ENCODE measurements at places on chromosomes 5 and 9. TPM values are rescaled to one million over a fixed set of nuclear protein-coding genes. Genes with fewer than 3 reads are reported as not detected.

DNA sequence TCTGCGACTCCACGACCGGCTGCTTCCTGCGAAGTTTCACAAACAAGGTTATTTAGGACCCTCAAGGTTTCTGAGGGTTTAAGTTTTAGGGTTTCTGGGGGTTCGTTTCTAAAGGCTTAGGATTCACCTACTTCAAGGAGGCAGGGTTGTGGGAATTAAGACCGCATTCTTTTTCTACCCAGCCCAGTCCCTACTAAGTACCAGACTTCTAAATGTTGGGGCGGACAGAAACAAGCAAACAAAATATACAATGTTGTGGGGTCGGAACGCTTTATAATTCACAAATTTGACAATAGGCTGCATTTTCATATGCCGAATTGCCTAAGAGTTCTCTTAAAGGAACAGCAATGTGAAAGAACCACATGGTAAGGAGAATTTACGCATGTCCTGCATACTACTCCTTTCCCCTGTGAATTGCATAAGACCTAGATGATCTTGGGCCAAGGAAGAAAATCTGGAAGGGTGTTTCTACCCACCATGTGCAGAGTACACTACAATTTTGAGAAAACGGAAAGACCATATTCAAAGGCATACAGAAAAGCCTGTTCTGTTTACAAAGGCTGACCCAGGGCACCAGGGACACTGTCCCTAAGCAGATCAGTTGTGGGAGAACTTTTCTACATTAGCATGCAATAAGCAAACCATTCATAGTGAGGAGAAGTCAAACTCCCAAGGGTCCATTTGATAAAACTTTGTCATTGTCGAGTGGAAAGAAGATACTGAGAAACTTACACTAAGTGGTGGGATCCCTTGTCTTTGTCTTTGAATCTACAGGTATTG lies 457.3 kb downstream of the RAB3C start:
- no peak for DNase-seq

- DNase-seq, result no peak
Observed at GRCh38 chr5:109028608-109029299, 281.1 kb downstream of the FER start.

DNA sequence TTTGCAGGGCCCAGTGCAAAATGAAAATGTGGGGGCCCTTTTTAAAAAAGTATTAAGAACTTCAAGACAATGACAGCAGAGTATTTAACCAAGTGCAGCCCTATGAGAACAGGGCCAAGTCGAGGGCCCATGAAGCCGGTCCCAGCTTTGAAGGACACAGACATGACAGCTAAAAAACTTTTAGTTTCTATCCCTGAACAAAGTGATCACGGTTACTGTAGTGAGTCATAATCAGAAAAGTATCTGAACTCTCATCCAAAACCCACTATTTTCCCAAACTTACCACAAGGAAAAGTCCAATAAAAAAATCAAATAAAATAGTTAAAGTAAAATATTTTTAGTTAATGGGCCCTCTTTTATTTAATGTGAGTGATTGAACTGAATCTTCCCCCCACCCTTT lies 126.0 kb downstream of the MEF2C start:
- no peak for DNase-seq

DNA sequence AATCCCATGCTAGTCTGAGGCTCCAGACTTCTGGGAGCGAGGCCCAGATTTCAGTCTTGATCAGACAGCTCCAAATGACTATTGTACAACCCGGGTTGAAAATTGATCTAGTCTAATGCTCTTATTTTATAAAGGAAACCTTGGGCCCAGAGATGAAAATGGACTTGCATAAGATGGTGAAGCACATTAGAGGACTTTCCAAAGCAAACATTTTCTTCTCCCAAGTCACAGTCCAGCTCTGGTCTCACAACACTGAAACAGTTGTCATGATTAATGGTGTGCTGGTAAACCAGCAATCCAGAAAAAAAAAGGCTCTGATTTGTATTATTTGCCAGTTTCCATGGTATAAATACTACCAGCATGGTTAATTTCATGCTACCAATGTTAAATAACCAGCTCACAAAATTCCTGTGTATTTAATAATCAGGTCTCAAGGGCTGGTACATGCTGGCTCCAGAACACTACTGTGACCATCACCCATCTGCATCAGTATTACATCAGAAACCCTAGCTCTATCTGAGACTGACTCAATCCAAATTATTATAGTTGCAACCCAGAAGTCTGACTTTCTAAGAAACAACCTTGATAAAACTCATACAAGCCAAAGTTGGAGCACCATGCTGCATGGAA lies 32.5 kb upstream of the ABLIM3 start:
- no peak for DNase-seq

DNA sequence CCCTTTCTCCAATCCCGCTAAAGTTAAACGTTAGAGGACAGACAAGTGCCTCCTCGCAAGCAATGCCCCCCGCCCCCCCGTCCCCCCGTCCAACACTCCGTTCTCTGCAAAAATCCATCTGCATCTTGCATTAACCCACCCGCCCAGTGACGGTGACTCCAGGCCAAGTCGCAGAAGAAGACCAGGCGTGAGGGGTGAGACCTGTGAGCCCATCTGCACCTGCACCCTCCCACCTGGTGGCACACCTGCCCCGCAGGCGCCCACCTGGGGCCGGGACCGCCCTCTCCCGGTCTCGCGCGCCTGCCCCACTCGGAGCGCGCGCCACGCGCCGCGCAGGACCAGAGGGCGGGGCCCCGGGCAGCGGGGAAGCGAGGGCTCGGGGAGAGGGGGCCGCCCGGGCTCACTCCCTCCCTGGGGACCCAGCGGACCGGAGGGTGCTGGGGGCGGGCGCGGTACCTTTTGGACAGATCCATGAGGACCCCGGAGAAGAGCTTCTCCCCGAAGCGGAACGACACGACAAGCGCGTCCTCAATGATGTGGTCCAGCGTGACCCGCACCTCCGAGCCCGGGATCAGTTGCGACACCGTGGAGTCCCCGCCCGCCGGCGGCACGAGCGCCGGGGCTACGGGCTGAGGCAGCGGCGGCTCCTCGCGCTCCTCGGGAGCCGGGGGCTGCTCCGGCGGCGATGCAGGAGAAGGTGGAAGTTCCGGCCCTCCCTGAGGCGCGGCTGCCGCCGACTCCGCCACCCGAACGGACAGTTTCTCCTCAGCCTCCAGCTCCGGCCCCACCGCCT lies 705 bp downstream of the PWWP2A start:
- DNase-seq, result peak; percentile 43

GRCh38 chr5:154652746-154653417 lies 102.3 kb upstream of the LARP1 start:
- peak; percentile 44 for DNase-seq

DNA sequence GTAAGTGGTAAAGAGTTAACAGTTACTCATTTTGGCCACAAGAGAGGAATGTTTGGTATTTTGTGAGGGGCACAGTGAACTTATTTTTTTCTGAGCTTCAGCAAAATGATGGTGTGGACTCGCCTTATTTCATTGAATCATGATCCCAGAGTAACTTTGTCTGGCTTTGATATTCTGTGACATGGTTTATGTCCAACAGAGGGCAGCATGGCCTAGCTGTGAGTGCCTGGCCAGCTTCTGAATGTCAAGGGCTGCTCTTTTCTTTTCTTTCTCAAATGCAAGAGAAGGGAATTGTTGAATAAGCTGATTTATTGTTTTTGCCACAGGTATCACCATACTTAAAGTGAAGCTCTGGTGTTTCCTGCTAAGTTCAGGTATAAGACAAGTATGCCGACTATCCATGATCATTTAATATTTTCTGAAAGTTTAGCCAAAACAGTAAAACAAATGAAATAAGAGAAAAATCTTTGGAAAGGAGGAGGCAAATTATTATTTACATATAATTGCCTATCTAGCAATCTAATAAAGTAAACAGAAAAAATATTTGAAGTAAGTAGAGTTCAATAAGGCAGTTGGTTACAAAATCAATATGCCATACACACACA lies 31.7 kb downstream of the MRPL22 start:
- DNase-seq, result no peak

GRCh38 chr5:71809446-71809845 lies 90.4 kb downstream of the CARTPT start:
- DNase-seq, result no peak

- no peak for DNase-seq
Observed at GRCh38 chr5:108945094-108945493, 197.4 kb downstream of the FER start.

Gene NDST1
- 42.0 TPM for total RNA-seq

Gene MRPS2
- total RNA-seq, result 16.0 TPM

Gene LRRC8A
- 20.4 TPM for total RNA-seq

Gene SHISAL2B
- 4.4 TPM for total RNA-seq

Gene SLC25A2
- total RNA-seq, result 0.19 TPM
